ENCODE measurements at places on chromosomes 4 and X.

DNA sequence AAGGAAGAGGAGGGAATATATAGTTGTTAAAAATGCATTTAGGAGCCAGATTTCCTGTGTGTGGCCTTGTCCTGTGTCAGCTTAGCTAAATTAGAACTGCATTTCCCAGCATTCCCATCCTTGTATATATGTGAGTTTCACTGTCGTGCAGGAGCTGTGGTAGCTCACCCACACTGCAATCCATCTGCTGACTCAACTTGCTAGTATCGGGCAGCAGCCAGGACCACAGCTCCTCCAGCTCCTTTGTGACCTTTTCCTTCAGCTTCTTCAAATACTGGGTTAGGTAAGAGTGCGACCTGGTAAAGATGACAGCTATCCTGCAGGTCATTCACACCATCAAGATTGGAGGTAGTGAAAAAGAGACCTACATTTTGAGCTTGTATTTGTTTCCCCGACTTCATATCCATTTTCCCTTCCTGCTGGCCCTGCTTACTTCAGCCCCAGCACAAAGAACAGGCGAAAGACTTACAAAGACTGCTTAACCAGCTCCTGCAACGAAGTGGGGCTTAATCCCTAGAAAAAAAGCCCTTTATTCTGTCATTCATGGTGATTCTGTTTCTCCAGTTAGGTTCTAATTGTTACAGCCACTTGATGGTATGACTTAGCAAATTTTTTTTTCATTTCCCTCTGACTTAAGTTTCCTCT is 11.4 kb downstream of the ASIC5 start:
- peak; percentile 54 for DNase-seq

- DNase-seq, result peak; percentile 53
Observed at GRCh38 chr4:184039963-184040383, 134.9 kb downstream of the STOX2 start.

GRCh38 chr4:52111995-52112394 is 60.9 kb downstream of the SPATA18 start:
- DNase-seq, result no peak

- no peak for DNase-seq
Observed at GRCh38 chr4:148015058-148015457, 283.2 kb downstream of the ARHGAP10 start.

- DNase-seq, result no peak
Observed at GRCh38 chrX:22959204-22959920, 40.4 kb upstream of the DDX53 start.

DNA sequence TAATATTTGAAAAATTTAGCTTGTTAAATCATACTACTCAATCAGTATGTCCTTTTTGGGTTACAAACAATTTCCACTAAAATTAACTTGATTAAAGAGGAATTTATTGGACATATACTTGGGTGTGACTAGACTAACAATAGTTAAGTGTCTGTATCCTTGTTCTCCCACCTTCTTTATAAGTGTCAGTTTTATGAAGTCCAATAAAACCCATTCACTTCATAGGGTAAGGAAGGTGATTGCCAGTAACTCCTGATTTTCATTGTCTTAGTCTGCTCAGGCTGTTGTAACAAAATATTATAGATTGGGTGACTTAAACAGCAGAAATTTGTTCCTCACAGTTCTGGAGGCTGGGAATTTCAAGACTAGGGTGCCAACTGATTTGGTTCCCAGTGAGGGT is 800.0 kb downstream of the PDHA2 start:
- no peak for DNase-seq

DNA sequence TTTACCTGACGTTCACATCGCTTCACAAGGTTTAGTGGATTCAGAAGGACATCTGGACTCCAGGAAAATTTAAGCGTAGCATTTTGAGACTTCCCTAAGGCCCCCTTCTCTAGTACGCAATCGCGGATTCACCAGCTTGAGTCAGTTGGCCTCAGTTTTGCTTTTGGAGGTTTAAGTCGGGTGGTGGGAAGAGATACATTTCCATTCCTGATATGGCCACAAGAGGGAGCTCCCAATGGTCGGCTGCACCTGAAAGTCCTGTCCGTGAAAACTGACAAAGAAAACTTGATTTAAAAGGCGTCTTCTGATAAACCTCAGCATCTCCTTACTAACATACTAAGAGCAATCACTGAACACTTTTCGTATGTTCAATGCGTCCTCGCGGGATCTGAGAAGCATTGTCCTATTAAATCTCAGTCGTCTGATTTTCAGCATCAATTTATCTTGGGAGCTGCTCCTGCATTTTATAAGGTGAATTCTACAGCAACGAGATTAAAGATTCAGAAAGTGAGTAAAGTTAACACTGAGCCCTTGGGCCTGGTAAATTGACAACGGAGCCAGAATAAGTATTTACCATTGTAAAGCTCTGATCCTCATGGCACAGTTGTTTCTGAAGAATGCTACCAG is 50.6 kb downstream of the LGI2 start:
- DNase-seq, result peak; percentile 66

GRCh38 chr4:86530183-86530582 is 63.9 kb upstream of the PTPN13 start:
- DNase-seq, result no peak

DNA sequence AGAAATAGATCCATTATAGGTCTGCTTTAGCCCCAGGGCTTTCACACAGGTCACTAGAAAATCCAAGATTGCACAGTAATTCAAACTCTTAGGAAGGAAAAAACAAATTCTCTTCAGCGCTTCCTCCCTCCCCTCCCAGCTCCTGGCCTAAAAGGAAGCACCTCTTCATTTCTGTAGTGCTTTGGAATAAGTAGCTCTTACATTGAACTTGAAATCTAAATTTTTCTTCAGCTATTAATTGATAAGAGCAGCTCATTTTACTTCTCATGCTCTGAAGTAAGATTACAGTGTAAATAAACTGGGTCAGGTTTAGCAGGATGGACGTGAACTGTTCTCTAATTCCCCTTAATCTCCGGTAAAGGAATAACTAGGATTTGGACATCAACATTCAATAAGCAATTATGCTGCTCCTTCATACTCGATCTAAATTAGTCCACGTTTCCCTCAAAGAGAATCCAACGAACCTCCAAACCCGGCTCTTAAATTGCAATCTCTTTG is 10.9 kb upstream of the SEL1L3 start:
- DNase-seq, result no peak

GRCh38 chrX:116009346-116009745 is 161.2 kb upstream of the AGTR2 start:
- DNase-seq, result no peak
